ENCODE measurements at places on chromosomes 7 and 10.

GRCh38 chr7:50185208-50185607 is 92.2 kb upstream of the ZPBP start:
- no peak for DNase-seq

GRCh38 chr10:16717622-16718395 is 99.4 kb downstream of the RSU1 start:
- DNase-seq: peak; percentile 68

- DNase-seq: no peak
Measured at GRCh38 chr7:47722126-47722525, 140.2 kb upstream of the TNS3 start.

DNA sequence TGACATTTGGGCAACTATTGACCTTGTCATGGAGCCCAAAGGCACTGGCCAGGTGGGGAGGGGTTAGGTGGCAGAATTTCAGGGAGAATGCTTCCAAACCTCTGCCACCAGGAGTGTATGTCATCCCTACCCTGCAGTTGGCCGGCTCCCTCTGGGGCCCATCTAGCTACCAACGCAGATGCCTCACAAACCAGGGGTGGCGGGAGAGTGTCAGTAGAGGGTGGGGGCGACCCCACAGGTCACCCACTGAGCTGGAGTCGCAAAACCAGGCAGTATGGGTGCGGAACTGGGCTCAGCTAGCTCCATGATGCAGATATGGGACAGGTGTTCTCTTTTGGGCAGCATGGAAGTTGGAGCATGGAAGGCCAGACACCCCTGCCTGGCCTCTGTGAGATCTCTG is 51.4 kb downstream of the FAM241B start:
- no peak for DNase-seq

DNA sequence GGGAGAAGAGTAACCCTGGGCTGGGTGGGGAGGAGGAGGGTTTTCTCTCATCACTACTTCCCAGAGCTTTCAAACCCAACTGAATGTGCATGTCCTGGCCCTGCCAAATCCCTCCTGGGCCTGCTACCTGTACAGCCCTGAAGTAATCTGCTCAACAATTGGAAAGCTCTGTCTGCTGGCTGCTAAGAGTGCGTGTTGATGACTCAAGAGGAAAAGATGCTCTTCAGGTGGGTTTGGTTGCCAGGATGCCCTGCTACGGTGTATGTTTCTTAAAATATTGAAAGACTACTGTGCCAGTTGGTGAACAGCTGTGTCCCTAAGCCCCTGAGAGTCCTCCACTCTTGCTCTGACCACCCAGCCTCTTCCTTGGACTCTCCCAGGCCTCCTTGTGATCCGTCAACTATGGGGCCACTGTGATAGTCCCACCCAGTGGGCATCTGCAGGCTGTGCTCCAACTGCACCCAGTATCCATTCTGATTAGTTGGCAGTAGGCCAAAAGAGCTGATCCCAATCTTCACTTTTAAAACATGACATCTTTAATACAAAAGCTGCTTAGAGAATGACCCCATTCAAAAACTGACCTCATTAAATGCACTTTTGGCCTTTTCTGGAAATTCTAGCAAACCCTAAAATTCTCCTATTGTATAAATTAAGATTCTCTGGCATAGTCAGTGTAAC is 85.6 kb downstream of the AOAH start:
- DNase-seq: no peak

DNA sequence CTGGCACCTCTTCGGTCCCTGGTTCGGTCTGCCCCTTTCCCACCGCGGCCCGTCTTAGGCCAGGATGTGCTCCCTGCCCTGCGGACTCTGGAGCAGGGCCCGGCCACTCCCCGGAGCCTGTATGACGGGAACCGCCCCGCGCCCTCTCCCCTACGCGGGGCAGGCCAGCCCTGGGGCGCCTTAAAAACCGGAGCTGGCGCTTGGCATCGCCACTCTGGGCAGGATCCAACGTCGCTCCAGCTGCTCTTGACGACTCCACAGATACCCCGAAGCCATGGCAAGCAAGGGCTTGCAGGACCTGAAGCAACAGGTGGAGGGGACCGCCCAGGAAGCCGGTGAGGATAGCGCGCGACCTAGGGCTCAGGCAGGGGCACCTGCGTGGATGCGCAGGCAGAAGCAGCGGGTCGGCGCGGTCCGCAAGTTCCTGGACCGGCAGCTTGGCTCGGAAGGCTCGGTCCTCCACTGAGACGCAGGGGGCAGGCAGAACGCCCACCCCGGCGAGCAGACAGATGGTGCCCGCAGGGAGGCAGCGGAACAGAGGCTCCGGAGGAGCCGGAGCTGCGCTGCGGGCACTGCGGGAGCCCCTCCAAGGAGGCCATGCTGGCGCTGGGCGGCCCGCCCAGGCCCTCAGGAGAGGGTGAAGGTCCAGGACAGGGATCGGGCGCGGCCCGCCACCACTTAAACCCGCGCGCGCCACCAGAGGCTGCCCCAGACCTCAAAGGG is at the start of gene ADIRF:
ADIRF (plus strand) TSS at position 212 of the 723 bp plus-strand sequence; CDS start at position 275, 63 bp downstream.
- peak; percentile 57 for DNase-seq

Measured in AG08396 (cell line).